Mesothelial cell of epicardium (in vitro differentiated cells): ENCODE measurements at places on chromosomes 2 and 18.

DNA sequence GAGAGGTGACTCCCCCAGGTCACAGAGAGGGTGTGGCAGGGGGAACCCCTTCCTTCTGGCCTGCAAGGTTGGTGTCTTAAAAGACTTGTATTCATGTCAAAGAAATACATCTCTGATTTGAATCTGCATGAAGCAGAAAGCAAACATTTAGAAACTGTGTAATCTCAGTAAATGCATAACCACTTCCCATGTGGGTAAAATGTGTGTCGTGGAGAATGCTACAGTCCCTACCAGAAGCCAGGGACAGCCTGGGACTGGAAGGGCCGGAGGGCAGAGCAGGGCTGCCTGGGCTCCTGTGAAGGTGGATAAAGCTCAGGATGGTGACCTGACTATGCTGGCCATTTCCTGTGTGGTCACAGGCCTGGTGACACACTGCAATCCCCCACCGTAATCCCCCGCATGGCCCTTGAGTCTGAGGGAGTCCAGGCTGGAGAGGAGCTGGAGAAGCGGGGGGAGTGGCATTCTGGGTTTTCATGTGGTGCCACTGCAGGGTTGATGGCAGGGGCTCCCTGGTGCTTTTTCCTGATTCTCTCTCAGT, 102.2 kb downstream of the LRRC30 start:
- no peak for DNase-seq

GRCh38 chr2:32008805-32009515, 1.8 kb downstream of the MEMO1 start:
- no peak for DNase-seq

DNA sequence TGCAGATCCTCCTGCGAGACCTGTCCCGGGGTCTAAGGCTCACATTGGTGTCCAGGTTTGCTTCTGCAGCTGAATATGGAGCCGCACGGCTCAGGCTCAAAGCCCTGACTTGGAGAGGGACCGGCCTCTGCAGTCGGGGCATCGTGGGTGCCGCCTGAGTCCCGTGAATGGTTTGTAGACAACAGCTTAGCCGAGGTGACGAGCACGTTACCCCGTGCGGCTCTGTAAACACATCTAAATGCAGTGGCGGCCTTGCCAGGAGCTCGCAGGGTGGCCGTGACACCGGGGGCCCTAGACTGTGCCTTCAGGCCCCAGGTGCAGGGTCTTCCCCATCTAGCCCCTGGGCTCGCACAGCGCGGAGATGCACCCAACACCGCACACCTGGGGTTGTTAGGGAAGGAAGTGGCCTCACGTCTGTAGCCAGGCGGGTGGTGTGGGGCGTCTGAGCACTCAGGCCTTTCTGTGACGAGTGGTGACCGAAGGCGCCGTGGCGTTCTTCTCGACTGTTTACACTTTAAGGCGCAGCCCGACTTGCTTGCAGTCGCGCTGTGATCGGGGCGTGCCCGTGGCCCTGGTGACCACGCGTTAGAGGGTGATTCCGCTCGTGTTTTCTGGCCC, 91.6 kb downstream of the NFATC1 start:
- DNase-seq, result peak; percentile 12

DNA sequence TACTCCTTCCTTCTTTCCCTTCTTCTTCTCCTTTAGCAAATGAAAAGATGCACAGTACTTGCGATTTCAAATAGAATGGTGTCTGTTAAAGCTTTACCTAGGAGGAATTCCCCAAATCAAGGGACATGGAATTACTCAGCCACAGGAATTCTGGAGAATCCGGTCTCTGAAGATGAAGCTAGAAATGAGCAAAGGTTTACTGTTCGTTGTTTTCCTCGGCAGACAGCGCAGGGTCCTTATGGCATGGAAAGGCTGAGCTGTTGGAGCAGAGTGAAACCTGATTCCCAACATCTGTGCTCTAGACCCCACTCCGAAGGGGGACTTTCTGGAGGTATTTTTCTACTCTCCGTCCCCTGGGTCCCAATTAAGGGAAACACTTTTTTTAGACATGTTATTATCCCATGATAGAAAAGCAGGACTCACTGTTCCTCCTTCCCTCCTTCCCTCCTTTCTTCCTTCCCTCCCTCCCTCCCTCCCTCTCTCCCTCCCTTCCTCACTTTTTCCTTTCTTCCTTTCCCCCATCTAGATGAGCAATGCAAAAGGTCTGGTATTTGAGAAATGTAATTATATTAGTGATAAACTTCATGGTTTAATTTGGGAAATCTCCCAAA, 47.1 kb downstream of the CDCA7 start:
- no peak for DNase-seq

GRCh38 chr18:70422391-70422965, 133.6 kb downstream of the SOCS6 start:
- no peak for DNase-seq

DNA sequence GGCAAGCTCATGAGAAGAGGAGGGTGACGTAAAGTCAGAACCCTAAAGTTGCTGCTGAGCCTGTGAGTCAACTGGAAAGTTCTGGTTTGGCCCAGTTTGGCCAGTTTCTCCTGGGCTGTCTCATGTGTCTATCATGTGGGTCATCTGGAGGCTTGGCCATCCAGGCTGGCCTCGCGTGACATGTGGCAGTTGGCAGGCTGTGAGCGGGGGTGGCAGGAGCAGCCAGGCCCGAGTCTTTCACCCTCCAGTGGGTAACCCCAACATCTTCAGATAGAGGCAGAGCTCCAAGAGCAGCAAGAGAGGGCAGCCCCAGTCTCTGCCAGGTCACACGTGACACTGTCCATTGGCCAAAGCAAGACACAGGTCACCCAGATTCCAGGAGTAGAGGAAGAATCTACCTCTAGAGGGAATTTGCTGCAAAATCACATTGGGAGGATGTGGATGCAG, 51.5 kb downstream of the FHOD3 start:
- DNase-seq, result no peak

DNA sequence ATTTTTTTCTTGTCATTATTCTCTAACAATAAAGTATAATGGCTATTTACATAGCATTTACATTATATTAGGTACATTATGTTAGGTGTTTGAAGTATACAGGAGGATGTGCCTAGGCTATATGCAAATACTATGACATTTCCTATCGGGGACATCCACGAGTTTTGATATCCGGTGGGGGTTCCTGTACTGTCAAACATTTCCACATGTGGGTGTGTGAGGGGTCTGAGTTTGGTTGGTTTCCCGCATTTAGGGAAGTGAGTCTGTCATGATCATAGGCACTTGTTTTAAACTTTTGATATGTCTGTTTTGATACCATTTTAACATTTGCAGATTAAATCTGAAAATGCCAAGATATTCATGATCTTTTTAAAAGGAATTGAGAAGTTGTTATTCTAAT, 76.0 kb downstream of the CEP192 start:
- DNase-seq, result no peak

- DNase-seq, result no peak
Observed at GRCh38 chr2:113282747-113283533, 4.2 kb upstream of the PAX8 start.

- DNase-seq, result peak; percentile 76
Observed at GRCh38 chr2:16507655-16508489, 157.8 kb downstream of the CYRIA start.

DNA sequence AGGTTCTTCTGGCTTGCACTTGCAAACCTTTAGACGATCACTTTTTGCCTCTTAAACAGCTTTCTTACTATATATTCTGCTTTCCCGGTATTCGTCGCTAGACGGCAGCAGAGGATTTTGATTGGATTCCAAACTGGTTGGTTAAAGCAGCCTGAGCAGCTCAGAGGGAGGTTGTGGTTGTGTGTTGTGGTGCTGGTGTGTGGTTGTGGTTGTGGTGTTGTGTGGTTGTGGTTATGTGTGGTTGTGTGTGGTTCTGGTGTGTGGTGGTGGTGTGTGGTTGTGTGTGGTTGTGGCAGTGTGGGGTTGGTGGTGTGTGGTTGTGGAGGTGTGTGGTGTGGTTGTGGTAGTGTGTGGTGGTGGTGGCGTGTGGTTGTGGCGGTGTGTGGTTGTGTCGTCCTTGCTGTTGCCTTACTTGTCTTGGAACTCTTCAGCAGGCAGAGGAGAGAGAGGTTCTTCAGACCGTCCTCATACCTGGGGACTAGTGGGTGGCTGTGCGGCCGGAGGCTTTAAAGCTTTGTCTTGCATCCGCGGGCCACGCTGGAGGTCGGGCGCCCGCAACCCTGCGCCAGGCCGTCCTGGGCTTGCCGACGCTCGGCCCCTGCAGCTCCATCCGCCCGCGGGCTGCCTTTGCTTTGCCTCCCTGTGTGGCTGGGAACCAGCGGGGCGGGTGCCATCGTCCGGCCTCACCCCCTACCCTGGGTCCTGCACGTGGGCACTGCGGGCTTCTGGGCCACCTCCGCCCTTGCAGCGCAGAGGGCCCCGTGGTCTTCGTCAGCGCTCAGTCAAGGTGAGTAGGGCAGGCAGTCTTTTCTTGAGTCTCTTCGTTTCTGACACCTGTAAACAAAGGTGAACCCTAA, 190.8 kb downstream of the ARHGAP28 start:
- DNase-seq, result peak; percentile 62

GRCh38 chr2:239500574-239501550, 100.0 kb upstream of the HDAC4 start:
- no peak for DNase-seq

DNA sequence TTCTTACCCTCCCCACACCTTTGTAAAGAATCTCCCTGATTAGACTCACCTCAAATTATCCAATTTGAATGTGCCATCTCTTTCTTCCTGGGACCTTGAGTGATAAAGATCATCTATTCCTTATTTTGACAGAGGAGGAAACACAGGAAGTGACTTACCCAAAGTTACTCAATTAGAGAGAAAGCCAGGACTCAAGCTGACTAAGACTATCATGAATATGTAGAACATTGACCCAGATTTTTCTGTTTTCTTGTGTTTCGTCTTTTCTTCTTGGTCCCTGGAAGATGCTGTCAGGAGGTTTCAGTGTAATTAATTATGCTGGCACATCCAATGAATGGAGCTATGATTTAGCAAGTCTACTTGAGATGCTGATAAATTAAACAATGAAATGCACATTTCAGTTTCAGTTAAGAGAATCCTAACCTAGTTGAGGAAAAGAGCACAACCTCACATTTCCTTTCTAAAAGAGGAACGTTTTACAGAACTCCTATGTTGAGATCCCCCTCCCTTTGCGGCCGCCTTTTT, 380.4 kb downstream of the CLIP4 start:
- no peak for DNase-seq

DNA sequence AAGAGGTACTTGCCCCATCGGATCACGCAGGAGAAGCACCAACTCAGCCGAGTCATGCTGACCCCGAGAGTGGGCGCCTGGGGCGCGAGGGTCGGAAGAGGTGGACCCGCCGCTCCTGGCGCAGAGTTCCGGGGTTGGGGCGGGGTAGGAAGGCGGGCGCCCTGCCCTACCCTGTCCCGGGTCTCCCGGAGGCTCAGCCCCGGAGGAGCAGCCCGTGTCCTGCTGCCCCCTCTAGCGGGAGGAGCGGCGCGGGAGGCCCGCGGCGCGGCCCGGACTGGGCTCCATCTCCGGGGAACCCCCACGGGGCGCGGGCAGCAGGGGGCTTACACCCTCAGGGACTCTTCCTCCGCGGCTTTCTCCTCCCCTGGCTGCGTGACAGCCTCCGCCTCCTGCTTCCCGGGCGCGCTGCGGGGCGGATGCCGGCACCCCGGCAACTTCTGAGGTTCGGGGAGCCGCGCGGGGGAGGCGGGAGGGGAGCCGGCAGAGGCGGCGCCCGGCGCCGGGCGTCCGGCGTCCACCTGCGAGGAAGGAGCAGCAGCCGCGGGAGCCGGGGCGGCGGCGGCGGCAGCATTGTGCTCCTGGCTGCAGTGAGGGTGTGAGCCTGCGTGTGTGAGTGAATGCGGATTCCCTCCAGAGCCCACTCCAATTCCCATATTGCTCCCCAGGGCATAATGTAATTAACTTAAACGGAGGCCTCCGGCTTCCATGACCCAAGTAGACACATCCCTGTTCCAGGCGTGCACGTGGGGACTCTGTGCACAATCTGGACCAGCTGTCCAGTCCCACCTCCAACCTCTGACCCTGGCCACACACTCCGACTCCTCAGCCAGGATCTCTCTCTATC, 7.6 kb upstream of the TNS1 start:
- DNase-seq, result peak; percentile 46

GRCh38 chr2:191977754-191978153, 130.9 kb upstream of the CAVIN2 start:
- no peak for DNase-seq

DNA sequence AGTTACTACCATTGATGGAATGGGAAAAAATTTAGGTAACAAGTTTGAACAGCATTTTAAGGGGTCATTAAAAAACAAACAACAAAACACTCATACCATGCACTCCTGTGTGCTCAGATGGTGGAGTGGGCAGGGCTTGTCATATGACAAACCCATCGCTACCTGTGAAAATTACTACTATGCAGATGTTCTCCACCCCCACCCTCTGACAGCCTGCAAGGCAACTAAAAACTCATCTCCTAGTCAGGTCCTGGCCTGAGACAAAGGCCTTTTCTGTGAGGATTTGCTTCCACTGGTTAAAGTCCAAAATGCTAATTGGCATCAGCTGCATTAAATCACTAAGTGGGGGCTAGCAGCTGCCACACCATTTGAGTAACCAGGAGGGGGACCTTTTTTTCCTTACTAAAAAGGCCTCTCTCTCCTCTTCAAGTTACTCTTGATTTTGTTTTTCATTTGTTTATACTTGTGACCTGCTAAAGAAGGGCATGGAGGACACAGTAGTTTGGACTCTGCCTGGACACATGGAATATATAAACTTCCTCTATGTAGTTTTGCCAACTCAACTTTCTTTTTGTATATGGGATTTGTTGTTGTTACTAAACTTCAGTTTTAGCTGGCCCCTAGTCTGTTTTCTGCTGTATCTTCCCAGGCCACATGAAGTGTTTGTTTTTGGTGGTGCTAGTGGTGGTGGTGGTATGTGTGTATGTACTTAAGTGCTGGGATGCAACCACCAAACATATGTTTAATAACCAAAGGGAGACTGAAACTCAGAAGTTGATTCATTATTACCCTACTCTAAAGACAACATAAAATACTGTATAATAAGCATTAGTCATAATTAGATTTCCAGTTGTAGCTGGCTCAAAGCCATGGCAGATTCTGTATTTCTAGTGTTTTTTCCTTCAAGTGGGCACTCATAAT, 121.3 kb downstream of the MAP4K4 start:
- DNase-seq, result no peak

GRCh38 chr2:112141626-112142007, 3.4 kb downstream of the FBLN7 start:
- no peak for DNase-seq

GRCh38 chr2:222442665-222443064, 18.3 kb downstream of the SGPP2 start:
- no peak for DNase-seq

DNA sequence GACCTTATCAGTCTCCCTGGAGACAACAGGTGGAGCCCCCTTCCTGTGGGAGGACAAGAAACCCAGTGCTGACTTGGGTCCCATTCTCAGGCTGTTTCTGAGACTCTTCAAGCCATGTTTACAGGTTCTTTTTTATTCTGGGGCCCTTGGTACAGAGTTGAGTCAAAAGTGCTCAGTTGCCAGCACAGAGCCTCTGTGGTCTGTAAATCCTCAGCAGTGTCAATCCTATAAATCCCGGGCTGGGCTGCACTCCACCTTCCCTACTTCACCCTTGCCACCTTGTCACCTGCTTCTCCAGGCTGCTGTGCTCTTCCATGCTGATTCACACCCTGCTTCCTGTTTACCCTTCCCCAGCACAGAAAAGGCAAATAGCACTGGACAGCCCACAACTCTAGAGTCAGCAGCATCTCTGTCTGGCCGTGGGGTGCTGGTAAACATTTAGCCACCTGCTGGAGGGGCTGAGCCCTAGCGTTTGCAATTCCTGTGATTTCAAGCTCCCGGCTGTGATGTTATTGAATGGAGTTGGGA, 74.7 kb downstream of the TNFRSF11A start:
- DNase-seq, result no peak

GRCh38 chr2:218152777-218153176, 14.0 kb downstream of the CXCR1 start:
- no peak for DNase-seq

GRCh38 chr18:3117493-3118192, 102.1 kb downstream of the MYOM1 start:
- DNase-seq, result no peak
